Fibroblast of villous mesenchyme (primary cell): ENCODE measurements at places on chromosomes 3 and 15. TPM values are rescaled to one million over a fixed set of nuclear protein-coding genes. Genes with fewer than 3 reads are reported as not detected.

The PDZRN3 gene
- total RNA-seq: 32.5 and 33.7 TPM in 2 replicates

The CFAP91 gene
- 0.32 and 0.43 TPM in 2 replicates for total RNA-seq

The DNASE1L3 gene
- not detected in 2 replicates for total RNA-seq

The TMEM266 gene
- total RNA-seq: under 0.01 TPM in 1 of 2 replicates, not detected in the other

The PIGZ gene
- 1.3 and 1.7 TPM in 2 replicates for total RNA-seq

The MCTP2 gene
- 2.2 and 4.5 TPM in 2 replicates for total RNA-seq

The HCN4 gene
- total RNA-seq: not detected in 2 replicates

The CAMK1 gene
- total RNA-seq: 27.6 and 30.0 TPM in 2 replicates

The RAD51 gene
- 3.5 and 4.2 TPM in 2 replicates for total RNA-seq

The NRROS gene
- under 0.01 and 0.32 TPM in 2 replicates for total RNA-seq

The KBTBD13 gene
- not detected in 2 replicates for total RNA-seq

The SOX14 gene
- total RNA-seq: not detected in 2 replicates

The SERINC4 gene
- under 0.01 TPM in 1 of 2 replicates, not detected in the other for total RNA-seq

The GPR176 gene
- total RNA-seq: 111 and 120 TPM in 2 replicates

The RBPMS2 gene
- total RNA-seq: under 0.01 TPM in 1 of 2 replicates, not detected in the other

The ARL14 gene
- not detected in 2 replicates for total RNA-seq

DNA sequence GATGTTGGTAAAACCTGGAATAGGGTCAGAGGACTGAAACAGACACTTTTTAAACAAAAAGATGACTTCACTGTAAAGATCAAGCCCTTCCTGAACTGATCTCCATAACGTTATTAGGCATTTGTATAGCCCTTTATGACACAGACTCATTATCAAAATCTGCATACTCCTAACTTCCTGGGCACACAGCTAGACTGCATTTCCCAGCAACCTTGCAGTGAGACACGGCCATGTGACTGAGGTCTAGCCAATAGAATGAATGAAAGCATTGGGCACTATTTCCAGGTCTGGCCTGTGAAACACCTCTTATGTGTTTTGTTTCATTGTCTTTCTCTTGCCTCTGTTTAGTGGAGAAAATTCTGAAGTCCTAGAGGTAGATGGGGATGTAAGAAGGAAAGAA is 270.4 kb downstream of the NR1D2 start:
- DNase-seq: no peak

GRCh38 chr15:36364377-36364776 is 215.0 kb upstream of the CDIN1 start:
- no peak for DNase-seq

GRCh38 chr15:89462198-89462912 is 34.0 kb downstream of the RHCG start:
- peak; percentile 7 for DNase-seq

DNA sequence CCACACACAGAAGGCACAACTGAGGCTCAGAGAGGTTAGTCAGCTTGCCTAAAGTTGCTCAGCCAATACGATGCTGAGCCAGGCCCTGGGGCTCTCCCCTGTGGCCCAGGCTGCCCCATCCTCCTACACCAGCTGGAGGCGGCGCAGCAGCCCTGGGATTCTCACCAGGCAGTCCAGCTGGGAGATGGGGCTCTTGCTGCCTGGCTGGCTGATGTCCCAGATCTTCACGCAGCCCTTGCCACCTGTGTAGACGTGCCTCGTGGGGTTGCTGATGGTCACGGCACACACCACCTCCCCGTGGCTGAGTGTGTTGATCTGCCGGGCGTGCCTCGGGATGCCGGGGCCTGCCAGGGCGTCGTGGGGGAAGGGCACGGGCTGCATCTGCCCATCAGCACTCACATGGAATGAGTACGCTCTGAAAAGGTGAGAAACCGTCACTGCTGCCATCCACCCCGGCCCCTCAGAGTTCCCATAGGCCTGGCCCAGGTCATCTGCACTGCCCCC is 42.8 kb downstream of the TLE3 start:
- DNase-seq: no peak

DNA sequence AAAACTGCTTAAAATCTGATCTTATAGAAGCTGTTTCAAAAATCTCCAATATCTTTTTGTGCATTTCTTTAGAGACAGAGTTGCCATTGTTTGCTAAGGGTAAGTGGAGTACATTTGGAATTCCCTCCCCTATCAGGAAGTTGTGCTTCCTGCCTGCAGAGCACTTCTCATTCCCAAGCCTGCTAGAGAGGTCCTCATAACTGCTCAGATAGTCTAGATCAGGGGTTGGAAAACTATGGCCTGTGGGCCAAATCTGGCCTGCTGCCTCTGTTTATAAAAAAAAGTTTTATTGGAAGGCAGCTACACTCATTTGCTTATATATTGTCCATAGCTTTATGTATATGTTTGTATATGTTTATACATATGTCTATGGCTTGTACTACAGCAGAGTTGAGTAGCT is 333.7 kb upstream of the PROK2 start:
- DNase-seq: no peak

GRCh38 chr3:184874709-184875644 is 63.0 kb downstream of the VPS8 start:
- DNase-seq: peak; percentile 35

- DNase-seq: no peak
Observed at GRCh38 chr15:74482661-74483060, 21.7 kb upstream of the UBL7 start.

GRCh38 chr15:69573815-69574475 is 121.3 kb downstream of the RPLP1 start:
- DNase-seq: no peak

- DNase-seq: no peak
Observed at GRCh38 chr15:82850731-82851130, 41.3 kb downstream of the WHAMM start.

DNA sequence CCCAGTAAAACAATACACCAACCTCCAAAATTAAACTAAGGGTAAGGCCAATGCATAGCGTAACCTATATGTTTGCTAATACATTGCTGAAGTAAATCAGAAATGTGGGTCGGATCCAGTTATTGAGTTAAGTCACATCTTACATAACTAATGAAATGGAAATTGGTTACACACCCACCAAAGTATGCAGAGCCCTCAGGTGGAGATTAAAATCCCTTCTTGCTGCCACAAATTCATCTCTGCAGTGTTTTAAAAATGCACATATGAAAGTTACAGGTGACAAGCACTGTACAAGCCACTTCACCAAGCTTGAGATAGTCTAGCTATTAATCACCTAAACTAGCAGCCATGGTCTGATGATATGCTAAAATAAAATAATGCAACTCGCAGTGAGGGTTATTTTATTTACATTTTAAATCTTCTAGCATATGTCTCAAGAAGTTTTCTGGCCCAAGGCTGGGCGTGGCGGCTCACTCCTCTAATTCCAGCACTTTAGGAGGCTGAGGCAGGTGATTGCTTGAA is 130.6 kb downstream of the AQP9 start:
- no peak for DNase-seq

- peak; percentile 18 for DNase-seq
Observed at GRCh38 chr15:79673416-79674123, 223.2 kb downstream of the MTHFS start.

- DNase-seq: no peak
Observed at GRCh38 chr3:191499307-191500080, 38.5 kb downstream of the PYDC2 start.

GRCh38 chr3:86887876-86888275 is 103.1 kb downstream of the VGLL3 start:
- no peak for DNase-seq

GRCh38 chr3:159451482-159451881 is 537.2 kb upstream of the IL12A start:
- DNase-seq: no peak

DNA sequence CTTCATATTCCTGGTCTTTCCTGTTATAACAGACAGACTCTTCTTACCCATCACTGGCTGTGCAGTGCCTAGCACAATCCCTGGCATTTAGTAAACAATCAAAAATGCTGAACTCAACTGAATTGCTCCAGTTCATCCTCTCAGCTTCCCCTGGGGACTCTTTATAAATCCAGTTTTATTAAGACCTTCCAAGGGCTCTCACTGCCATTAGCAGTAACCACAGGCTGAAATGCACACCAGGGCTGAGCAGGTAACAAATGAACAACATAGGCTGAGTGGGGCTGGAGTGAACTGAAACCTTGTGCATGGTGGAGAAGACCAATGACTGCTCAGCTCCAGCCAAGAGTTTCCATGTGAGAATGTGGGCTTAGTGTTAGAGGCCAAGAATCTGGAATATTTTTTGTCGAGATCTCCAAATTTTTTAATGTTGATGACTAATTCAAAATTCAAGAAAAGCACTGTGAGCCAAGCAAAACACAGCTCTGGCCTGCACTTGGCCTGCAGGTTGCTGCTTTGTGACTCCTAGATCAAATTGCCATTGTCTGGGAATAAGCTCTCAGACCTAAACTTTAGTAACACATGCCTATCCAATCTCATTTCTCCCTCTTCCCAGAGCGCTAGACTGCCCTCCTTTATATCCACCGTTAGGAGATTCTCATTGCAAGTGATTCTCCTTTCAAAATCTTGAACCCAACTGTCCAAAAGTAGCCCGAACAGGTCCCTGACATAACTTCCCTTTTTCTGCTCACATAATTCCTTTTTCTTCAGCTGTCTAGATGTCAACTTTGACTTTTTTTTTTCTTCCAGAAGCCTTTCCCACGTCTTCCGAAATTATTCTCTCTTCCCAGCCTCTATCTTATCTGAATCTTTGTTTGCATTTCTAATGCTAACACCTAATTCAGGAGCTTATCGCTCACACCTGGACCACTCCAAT is 7.4 kb downstream of the SQOR start:
- peak; percentile 76 for DNase-seq

GRCh38 chr3:133246773-133247172 is 153.1 kb upstream of the BFSP2 start:
- DNase-seq: no peak

- DNase-seq: peak; percentile 47
Observed at GRCh38 chr3:15428539-15428938, 1.1 kb downstream of the EAF1 start.

- no peak for DNase-seq
Observed at GRCh38 chr3:15602146-15602536, 596 bp downstream of the BTD start.

- no peak for DNase-seq
Observed at GRCh38 chr3:179735321-179735720, 82.5 kb downstream of the USP13 start.

DNA sequence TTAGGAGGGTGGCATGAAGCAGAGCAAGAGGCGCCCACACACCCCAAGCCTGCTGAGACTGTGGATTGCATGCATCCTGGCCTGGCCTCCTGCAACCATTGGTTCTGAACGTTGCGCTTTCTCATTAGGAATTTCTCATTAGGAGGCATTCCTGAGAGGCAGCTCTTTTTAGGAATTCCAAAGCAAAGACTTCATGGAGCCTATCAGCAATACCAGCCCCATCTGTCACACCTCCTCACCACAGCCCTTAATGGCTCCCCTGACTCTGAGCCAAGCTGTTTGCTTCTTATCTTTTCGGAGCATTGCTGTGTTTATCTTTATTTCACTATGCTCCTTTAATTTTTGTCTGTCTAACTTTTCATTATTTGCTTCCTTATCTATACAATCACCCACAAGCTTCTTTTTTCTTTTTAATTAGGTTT is 226.9 kb downstream of the CACNA2D3 start:
- DNase-seq: no peak

- DNase-seq: no peak
Observed at GRCh38 chr3:52443791-52444687, 864 bp downstream of the SEMA3G start.

DNA sequence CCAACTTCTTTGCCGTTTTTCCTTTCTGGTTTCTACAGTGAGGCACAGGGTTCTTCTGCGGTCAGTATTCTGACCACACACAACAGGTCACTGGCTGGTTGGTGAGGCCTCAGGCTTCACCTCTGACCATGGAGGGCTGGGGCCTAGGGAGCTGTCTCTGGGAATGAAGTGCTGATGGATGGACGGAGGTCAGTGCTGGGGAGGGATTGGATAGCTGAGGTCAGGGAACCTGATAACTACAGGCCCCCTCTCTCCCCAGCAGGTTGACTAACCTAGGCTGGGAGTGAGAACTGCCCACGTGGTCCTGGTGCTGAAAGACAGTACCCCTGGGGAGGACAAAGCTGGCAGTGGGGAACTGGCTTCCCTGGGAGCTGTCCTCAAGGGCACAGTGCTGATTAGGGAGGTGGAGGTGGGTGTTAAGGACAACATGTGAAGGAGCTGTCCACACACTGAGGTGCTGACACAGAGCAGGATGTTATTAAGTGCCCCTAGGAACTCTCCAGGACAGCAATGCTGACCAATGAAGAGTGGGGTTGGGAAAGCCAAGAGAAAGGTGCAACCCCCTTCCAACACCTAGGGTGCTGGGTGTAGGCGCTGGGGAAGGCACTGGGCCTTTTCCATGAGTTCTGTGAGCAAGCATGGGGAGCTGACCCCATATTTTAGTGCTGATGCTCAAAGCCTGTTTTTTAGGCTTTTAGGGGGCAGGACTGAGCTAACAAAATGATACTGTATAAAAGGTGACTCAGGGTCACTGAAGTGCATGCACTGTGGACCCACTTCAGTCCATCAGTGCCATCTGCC is 45.2 kb downstream of the ATP2B2 start:
- DNase-seq: peak; percentile 74

GRCh38 chr3:188594139-188594538 is 440.2 kb downstream of the LPP start:
- peak; percentile 74 for DNase-seq

- DNase-seq: no peak
Observed at GRCh38 chr3:157094751-157095480, 65.0 kb downstream of the CCNL1 start.

GRCh38 chr15:51736751-51737521 is 519 bp downstream of the LYSMD2 start:
- DNase-seq: no peak

DNA sequence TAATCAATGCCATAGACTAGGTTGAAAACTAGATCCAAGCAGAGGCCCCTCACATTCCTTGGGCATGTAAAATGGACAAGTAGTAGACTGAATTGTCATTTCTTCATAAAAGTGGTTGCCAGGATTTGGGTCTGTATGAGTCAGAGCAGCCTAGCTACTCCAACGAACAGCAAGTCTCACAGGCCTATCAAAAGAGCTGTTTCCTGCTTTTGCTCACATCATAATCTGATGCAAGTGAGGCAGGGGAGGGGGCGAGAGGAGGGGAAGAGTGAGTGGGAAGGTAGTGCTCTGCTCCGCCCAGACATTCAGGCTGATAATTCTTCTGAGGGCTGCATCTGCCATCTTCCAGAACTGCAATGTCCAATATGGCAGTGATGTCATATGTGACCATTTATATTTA is 228.9 kb upstream of the PRICKLE2 start:
- peak; percentile 75 for DNase-seq
